ENCODE measurements at places on chromosomes 11 and 22.

- peak; percentile 28 for DNase-seq
Observed at GRCh38 chr11:74949753-74950137, 679 bp downstream of the SPCS2 start.

DNA sequence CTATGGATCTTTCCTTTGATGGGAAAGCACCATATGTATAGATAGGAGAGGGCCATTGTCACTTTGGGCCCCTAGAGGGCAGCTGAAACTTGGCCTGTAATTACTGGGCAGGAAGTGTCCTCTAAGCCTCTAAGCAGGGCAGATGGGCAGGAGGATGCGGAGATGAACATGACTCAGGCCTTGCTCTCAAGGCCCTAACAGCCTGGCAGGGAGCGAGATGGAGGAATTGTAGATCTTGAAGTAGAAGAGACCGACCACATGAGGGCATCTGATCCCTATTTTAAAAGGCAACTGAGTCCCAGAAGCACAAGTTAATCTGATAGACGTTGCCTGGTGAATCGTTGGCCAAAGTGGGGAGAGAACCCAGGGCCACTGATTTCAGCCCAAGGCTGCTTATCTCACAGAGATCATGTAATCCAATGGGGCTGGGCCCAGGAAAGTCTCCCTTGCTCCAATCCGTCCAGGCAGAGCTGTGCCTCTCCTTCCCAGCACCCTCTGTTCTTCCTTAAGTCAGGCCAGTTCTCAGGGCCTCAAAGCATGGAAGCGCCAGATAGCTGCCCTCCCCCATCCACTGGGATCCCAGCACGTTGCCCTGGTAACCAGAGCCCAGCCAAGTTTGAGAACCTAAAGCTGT lies 2.5 kb upstream of the SEPTIN3 start:
- DNase-seq: peak; percentile 3

GRCh38 chr11:64834723-64835615 lies 9.5 kb downstream of the CDC42BPG start:
- DNase-seq: no peak

DNA sequence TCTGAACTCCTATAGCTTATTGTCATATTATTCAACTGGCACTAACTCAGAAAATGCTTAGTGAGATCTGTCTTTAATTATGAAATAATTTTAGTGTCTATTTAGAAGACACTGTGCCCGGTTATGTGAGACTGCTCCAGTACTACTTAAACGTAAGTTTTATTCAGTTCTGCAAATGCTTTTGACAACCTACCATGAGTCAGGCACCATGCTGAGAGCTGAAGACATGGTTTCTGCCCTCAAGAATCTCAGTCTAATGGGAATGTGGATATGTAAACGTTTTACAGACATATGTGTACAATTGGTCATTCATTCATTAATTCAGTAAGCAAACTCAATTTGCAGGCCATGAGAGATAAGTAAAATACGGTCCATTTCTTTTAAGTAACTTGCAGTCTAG lies 40.0 kb downstream of the DCUN1D5 start:
- DNase-seq: no peak

- DNase-seq: no peak
Observed at GRCh38 chr11:113603277-113604059, 102.6 kb downstream of the TMPRSS5 start.

DNA sequence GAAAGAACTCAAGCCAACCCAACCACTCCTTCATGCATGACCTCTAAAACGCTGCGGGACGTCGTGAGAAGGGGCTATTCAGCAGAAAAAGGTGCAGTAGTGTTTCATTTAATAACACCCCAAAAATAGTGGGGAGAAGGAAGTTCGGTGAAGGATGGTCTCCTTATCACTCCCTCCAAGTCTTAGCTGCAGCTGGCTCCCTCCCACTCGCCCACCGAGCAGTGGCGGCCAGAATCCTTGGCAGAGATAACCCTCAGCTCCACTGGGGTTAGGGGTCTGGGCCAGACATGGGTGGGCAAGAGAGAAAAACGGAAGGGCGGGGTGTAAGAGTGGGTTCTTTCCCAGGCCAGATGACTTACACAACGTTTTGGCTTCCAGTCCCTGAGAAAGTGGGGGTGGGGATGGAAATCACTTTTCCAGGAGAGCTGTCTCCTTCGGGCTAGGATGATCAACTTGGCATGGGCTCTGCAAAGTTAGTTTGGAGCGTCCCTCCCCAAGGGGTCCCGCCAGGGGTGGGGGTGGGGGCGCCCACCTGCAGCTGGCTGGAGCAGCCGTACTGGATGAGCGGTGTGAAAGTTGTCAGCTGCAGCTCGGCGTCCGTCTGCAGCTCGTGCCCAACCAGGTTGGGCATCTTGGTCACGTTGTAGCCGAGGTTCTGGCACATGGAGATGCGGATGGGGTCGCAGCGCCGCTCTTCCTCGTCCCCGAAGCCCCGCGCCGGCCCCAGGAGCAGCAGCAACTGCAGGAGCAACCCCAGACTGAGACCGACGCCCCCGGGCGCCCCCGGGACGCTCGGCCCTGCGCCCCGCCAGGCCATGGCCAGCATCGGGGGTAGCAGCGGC lies 705 bp downstream of the FZD4 start:
- peak; percentile 9 for DNase-seq
